Stromal cell of bone marrow (primary cell): ENCODE measurements at places on chromosomes 6 and 20.

DNA sequence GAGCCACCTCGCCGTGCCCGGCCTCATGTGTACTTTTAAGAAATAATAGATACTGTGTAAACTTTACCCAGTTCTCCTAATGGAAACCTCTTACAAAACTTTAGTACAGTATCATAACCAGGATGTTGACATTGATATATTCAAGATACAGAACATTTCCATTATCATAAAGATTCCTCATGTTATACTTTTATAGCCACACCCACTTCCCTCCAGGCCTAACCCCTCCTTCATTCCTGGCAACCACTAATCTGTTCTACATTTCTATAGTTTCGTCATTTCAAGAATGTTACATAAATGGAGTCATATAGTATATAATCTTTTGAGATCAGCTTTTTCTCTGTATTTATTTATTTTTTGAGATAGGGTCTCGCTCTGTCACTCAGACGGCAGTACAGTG is 52.6 kb upstream of the SALL4 start:
- DNase-seq, result no peak

DNA sequence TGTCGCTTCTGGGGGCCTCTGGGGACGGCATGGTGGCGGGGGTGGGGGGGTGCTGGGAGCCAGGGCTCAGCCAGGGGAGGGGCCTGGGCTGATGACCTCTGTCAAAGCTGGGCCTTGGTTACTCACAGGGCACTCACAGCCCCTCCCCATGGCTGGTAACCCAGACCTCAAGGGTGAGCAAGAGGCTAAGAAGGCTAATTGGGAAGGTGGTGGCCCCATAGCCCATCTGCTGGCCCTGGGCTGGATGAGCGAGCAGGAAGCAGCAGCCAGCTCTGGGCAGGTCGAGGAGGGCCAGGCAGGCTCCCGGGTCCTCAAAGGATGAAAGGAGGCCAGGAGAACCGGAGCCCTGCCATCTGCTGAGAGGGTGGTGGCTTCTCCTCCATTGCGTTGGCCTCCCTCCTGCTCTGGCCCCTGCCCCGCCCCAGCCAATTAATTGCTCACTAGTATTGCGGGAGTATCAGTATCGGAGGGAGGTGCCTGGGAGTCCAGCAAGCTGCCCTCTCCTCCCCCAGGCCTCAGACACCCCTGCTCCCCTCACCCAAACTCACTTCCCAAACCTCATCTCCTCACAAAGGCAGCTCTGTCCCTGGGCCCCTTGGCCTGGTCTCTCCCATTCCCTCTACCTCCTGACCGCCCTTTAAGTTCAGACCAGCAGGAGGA is 1.0 kb upstream of the CDSN start:
- no peak for DNase-seq

DNA sequence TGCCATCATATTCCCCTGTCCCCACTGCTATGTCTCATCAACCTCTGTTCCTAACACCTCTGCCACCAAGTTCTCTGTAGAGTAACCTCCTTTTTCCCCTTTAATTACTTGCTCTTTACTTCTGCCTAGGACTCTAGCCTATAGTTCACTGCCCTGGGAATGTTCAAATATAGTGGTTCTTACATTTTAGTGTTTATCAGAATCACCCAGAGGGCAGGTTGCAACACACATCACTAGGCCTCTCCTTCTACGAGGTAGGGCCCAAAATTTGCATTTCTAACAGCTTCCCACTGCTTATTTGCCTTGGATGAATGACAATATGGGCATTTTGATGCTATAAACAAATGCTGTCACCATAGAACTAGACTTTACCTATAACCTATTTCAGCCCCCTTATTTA is 23.1 kb upstream of the C6orf141 start:
- DNase-seq, result no peak

DNA sequence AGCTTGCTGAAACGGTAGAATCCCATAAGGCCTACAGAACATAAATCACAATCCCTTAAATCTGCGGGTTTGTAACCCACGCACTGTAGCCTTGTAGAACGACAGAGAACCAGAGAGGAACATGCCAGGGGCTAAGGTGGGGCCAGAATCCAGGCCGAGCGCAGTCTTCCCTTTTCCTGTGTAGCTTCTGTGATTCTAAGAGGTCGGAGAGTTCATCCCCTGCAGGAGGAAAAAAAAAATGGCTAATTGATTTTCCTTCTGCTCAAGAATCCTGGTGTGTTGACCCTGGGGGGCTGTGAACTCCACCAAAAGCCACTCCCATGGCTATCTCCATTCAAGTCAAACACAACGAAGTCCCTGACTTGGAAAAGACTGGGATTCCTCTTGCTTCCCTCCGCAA is 96.3 kb downstream of the SPTLC3 start:
- no peak for DNase-seq

DNA sequence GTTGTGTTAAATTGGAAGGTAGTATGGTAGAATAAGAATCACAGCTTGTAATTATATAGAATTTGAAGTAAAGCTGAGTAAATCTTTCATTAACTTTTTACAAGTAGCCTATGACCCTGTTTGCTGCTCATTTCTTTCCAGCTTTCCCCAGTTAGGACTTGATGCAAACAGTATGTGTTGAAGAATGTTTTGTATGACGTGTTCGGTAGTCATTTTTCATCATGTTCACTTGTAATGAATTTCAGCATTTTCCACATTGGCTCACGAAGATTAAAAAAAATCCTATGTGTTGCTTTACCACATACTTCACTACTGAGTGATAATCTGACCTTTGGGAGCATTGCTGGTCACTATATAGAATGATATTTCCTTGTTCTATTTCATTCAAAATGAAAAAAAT is 162.4 kb downstream of the CDKAL1 start:
- DNase-seq, result no peak

- no peak for DNase-seq
These were observed 96.0 kb upstream of the CNKSR3 start for GRCh38 chr6:154606457-154606856.

DNA sequence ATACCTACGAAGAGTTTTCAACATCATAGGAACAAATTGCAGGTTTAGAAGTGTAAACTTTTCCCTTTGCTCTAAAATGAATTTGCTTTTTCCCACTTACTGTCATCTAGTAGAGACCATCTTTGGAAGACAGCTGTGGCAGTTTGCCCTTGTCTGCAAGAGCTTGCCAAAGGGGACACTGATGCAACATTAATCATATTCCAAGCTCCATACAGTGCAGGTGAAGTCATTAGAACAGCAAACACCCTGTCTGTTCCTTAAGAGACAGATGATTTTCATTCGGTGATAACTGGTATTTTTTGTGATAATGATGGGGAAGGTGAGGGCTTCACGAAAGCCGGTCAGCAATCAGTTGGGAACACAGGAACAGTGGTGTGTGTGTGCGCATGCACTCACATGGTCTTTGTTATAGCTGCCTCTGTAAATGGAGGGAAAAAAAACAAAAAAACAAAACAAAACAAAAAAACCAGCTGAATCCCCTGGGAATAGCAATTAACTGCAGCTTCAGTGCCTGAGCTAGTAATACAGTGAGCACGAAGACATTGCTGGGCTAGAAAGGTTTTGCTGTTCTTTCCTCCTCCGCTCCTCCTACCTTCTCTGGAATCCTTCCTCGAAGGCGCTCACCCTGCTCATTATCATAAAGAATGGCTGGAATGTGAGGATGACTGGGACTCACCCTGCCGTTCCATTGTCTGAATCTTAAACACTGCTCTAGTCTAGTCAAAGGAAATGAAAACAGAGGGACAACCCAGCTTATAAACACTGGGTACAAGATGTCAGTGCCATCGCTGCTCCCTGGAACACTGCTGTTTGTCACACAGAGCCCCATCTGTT is 35.2 kb upstream of the KIF13A start:
- no peak for DNase-seq

DNA sequence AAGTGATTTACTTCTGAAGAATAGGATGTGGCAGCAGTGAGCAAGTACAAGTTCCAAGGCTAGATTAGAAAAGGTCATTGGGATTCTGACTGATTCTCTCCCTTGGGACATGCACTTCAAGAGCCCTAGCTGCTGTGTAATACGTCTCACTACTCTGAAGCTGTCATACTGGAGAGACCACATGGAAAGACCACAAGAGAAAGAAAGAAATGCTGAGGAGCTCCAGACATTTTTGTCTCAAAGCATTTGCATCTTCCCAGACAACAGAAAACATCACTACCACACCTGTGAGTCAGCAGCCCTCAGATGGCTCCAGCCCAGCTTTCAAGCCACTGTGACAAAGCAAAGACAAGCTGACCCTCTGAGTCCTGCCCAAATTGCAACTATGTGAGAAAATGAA is 20.7 kb downstream of the TENT5A start:
- no peak for DNase-seq

DNA sequence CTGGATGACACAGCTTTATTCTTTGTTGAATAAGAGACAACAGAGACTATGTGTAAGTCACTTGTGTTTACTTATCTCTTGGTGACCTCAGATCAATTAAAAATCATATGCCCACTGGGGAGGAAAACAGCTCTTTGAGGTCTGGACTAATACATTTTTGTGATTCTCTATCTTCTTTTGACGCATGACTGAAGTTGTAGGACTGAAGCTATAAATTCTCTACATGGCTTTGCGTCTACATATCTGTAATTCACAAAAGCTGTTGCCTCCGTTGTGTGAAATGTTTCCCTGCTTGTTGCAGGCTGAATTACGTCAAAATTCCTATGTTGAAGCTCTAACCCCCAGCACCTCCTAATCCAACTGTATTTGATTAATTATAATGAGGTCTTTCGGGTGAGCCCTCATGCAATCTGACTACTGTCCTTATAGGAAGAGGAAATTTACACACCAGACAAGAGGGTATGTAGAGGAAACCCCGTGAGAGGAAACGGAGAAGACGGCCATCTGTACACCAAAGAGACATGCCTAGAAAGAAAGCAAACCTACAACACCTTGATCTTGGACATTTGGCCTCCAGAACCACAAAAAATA is 481.6 kb downstream of the PRKN start:
- DNase-seq, result no peak
